GM06990 (cell line): ENCODE measurements at places on chromosomes 7 and 10.
A peak's percentile ranks its signal among the peaks of the same experiment; 100 is the strongest.

DNA sequence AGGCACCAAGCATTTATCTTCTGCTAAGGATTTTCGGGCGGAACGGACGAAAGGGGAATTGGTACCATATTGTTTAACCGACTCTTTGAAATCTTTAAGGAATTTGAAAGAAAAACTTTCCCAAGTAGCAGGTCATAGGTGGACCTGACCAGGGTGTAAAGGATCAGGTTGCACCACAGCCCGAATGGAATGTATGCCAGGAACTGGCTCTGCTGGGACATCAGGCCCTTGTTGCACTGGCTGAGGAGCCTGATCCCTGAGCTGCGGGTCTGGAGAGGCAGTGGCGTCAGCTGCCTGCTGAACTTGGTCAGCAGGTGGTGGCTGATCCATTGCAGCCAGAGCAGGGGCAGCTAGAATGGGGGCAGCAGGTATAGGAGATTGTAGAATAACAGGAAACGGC is 41.4 kb upstream of the AKR1C2 start:
- DNase-seq, result no peak

DNA sequence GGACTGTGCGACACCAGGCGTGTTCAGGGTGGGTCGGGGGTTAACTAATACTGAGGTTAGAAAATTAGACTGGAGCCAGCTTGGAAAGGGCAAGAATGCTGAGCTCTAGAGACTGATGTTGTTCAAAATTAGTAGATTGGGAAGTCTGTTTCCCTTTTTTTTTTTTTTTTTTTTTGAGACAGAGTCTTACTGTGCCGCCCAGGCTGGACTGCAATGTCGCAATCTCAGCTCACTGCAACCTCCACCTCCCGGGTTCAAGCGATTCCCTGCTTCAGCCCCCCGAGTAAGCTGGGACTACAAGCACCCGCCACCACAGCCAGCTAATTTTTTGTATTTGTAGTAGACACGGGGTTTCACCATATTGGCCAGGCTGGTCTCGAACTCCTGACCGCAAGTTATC is 2.7 kb upstream of the CPVL start:
- no peak for DNase-seq

DNA sequence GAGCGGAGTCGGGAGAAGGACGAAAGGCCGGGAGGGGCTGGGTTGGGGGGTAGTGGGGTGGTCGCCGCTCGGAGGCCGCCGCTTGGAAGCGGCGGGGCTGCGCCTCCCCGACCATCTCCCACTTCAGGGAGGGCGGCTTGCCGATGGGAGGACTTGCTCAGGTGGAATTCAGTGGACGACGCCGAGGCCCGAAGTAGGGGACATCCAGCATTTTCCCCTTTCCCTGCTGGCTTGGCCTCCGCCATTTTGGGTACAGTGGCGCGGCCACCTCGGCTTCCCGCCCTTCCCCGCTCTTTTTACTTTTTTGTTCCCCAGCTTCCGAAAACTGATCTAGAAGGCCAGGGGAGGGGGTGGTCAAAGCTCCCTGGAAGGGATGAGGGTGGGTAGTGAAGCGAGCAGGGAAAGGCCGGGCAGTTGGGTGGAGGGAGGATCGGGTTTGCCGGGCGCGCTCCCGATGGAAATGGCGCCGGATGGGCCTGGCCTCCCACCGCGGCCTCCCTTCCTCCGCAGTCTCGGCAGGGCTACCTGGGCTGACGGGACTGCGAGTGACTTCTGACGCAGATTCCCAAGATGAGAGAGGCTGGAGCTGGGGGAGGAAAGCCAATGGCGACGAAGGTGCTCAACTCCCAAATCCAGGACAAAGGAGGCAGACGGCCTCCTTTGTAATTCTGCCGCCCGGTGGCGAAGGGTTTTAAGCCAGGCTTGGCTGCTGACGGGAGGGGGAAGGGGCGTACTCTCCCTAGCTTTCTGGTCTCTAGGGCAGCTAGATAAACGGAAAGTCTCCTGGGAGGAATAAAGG is at the start of gene PBLD:
TSS of gene PBLD (minus strand) at position 670 of the 799 bp plus-strand sequence. CDS start 26,084 bp downstream, outside the sequence.
- DNase-seq, result peak; percentile 80

- no peak for DNase-seq
Measured at GRCh38 chr10:48377751-48378530, 71.5 kb downstream of the MAPK8 start.

DNA sequence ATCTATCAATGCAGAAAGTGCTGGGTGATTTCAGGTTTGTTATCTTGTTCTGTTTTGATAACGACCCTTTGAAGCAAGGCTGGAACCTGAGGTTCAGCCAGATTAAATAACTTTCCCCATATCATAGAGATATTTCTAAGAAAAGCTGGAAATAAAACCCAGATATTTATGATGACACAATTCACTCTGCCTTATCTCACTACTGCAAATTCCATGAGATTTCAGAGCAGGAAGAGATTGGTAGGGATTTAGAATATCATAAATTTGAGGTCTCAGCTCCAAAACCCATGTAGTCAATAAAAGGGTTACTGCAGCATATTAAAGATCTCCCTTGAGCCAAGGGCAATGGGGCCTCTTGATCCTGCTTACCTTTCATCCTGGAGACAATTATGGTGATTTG is 692.5 kb upstream of the IGFBP3 start:
- DNase-seq, result no peak

- no peak for DNase-seq
Measured at GRCh38 chr10:101775273-101776160, at the start of gene FGF8. Gene FGF8 (minus strand): TSS chr10:101776114. CDS start chr10:101775900, 214 bp downstream.
